ENCODE measurements at places on chromosomes 16 and 17. TPM values are rescaled to one million over a fixed set of nuclear protein-coding genes. Genes with fewer than 3 reads are reported as not detected.

Gene AHSP
- not detected for total RNA-seq

Gene HS3ST6
- total RNA-seq = not detected

Gene MT4
- total RNA-seq = not detected

Gene CSH1
- total RNA-seq = not detected

DNA sequence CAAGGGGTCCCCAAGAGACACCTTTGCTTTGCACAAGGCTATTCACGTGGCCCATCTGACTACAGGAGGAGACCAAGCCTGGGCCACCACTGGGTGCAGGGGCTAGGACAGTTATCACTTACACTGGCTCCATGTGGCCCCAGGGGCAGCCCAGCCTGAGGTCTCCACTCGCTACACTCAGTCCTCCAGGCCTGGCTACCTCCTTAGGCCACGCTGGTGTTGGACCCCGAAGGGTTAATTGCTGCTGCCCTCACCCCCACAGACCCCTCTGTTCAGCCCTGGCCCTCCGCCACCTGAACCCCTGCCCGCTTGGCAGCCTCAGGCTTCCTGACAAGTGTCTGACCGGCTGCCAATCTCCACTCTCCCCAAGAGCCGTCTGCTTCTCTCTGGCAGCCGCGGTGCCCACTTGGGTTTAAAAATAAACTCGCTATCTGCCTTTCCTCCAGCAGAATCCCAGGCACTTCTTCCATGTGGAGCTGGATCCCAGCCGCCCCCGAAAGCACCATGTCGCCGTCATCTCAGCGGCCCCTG is 27.8 kb downstream of the ADAM11 start:
- no peak for DNase-seq

DNA sequence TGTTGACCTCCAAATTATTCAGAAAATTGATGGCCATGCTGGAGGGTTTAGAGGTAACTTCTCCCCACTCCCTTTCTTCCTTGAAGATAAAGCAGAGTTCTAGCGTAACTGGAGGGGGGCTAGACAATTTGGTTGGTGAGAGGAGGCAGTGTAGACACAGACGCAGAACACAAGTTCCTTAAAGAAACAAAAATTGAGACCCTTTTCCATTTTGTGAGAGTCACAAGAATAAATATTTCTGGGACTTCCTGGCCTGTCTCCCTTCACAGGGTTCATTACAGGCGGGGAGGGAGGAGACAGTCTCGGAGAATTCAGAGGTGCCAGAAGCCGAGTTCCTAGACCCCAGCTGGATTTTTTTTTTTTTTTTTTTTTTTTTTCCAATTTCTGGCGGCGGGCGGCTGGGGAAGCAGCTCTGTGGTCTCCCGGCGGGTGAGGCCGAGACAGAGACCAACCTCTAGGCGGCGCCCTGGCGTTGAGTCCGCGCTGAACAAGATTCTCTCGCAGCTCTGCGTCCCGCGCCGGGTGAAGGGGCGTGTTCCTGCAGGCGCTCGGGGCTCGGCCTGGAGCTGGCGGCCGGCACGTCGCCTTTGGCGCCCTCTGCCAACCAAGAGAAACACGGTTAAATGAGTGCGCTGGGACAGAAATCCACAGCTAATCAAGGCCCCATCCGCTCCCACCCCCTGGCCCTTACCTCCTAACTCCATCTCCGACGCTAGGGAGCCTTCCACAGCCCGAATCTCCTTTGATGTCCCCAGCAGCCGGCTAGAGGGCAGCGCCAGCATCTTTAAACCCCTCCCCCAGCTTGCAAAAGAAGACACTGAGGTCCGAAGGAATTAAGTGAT is 10.2 kb upstream of the HOXB9 start:
- DNase-seq = no peak

GRCh38 chr17:60971515-60972369 is 294.1 kb downstream of the BCAS3 start:
- no peak for DNase-seq

DNA sequence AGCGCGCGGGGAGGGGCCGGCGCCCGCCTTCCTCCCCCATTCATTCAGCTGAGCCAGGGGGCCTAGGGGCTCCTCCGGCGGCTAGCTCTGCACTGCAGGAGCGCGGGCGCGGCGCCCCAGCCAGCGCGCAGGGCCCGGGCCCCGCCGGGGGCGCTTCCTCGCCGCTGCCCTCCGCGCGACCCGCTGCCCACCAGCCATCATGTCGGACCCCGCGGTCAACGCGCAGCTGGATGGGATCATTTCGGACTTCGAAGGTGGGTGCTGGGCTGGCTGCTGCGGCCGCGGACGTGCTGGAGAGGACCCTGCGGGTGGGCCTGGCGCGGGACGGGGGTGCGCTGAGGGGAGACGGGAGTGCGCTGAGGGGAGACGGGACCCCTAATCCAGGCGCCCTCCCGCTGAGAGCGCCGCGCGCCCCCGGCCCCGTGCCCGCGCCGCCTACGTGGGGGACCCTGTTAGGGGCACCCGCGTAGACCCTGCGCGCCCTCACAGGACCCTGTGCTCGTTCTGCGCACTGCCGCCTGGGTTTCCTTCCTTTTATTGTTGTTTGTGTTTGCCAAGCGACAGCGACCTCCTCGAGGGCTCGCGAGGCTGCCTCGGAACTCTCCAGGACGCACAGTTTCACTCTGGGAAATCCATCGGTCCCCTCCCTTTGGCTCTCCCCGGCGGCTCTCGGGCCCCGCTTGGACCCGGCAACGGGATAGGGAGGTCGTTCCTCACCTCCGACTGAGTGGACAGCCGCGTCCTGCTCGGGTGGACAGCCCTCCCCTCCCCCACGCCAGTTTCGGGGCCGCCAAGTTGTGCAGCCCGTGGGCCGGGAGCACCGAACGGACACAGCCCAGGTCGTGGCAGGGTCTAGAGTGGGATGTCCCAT is 232.8 kb downstream of the SEC14L1 start:
- DNase-seq = no peak

GRCh38 chr16:88977812-88978607 is 1.0 kb upstream of the CBFA2T3 start:
- no peak for DNase-seq

- no peak for DNase-seq
These were observed at the start of gene ANKRD13B for GRCh38 chr17:29592850-29593551. Gene ANKRD13B (plus strand): TSS chr17:29593132. CDS start chr17:29593622, 490 bp downstream.

GRCh38 chr17:77466140-77466539 is 325.4 kb downstream of the SEC14L1 start:
- DNase-seq = no peak

GRCh38 chr17:65035191-65035590 is 21.3 kb downstream of the GNA13 start:
- DNase-seq = no peak
